ENCODE measurements at places on chromosomes 7 and 10.

GRCh38 chr10:113476191-113476590, 76.7 kb upstream of the HABP2 start:
- no peak for DNase-seq

DNA sequence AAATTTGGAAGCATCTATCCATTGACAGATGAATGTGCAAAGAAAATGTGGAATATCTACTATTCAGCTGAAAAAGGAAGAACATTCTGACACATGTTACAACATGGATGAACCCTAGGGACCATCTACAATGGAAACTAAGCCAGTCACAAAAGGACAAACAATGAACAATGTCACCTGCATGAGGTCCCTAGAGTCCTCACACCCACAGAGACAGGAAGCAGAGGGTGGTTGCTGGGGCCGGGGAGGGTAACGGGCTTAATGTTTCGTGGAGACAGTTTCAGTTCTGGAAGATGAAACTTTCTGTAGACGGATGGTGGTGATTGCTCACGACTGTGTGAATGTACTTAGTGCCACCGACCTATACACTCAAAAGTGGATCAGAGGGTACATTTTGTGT, 282.9 kb downstream of the ADARB2 start:
- peak; percentile 30 for DNase-seq

DNA sequence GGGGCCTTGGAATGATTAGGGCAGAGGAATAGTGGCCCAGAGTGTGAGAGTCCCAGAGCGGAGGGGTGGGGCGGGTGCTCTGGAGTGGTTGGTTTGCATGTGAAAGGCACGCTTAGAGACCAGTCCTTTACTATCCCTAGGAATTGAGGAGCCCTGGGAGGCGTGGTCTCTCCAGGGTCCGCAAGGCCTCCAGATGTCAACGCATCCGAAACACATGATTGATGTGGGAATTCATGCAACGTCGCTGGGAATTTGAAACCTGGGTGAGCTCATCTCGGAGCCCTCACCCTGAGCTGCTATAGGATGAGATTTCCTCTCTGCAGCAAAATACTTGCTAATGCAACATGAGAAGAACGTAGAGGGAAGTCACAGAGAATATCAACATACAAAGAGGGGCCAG, 51.2 kb downstream of the NPTX2 start:
- no peak for DNase-seq

DNA sequence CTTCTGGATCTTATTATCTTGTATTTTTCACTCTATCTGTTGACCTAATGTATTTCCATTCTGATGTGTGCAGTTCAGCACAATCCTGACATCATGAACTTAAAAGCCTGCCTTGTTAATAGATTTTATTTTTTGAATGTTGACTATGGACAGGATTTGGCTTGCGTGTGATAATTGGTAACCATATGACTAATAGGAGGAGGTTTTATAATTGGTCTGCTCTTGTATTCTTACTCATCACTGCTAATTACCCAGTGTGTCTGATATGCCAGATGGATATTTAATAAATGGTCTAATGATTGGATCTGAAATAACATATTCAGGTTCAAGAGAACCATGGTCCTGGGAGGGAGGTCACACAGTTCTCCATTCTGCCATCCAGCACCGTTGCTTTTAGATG, 45.9 kb downstream of the MTURN start:
- DNase-seq, result no peak

DNA sequence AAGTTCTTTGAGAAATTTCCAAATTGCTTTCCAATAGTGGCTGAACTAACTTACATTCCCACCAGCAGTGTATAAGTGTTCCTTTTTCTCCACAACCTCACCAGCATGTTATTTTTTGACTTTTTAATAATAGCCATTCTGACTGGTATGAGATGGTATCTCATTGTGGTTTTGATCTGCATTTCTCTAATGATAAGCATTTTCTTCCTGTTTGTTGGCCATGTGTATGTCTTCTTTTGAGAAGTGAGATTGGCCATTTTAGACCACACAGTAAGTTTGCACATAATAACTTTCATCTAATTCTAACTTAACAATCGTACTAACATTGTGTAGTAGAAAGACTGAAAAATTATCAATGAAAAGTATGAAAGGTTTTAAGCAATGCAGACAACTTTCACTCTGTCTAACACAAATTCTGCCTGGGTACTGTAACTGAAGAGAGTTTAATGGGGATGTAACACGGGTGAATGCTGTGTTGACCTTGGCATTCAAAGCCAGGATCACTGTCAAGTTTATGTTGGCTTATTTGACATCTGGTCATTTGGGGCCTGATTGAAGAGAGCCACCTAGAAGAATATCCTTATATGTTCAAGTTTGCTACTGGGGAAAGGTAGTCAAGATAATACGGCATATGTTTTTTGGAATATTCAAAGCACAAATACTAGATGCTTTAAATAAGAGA, 50.4 kb downstream of the FAM171A1 start:
- DNase-seq, result no peak

DNA sequence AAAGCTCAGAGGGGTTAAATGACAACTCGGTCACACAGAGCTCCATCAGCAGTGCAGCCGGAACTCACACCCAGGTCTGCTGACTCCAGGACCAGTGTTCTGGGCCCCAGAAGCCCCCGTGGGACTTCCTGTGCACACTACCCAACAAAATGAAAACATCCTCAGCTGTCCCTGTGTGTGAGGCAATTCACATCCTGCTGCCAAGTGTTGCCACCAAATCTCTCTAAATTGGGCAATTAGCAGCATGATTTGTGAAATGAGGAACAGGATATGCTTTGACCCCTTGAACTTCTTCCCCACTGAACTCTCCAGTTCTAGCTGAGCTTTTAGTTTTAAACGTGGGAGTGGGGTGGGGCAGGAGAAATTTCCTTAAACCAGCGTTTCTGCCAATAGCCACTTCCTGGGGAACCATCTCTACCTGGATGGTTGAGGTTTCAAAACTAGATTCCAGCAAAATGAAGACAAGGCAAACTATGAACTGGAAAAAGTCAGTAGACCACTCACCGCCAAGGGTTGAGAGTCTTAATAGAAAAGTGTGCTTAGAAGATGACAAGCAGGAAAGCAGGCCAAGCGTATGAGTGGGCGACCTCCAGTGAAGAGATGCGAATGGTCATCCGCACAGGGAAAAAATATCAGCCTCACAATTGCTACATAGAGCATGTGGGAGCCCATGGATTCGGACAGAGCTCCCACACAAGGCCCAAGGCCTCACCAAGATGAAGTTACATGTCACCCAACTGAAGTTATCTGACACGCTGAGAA, 51.9 kb upstream of the CHST15 start:
- no peak for DNase-seq

- no peak for DNase-seq
Measured at GRCh38 chr10:845526-845925, 86.0 kb downstream of the LARP4B start.

- no peak for DNase-seq
Measured at GRCh38 chr10:50416181-50416824, 165.0 kb upstream of the ASAH2 start.

DNA sequence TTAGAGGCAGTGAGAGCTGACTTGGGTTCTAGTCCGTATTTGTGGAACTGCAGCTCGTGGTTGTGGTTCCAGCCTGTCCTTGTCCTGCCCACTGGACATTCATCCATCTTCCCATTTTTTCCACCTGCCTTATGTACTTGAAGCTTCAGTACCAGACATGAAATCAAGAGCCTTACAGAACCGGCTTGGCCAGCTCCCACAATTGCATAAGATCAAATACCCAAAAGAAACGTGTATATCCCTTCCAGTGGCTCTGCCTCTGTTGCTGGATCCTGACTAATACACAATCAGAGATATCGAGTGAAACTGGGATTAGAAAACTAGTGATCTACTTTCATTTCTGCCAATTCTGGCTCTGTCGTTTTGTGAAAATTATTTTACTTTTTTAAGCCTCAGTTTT, 23.8 kb upstream of the LIPA start:
- no peak for DNase-seq

DNA sequence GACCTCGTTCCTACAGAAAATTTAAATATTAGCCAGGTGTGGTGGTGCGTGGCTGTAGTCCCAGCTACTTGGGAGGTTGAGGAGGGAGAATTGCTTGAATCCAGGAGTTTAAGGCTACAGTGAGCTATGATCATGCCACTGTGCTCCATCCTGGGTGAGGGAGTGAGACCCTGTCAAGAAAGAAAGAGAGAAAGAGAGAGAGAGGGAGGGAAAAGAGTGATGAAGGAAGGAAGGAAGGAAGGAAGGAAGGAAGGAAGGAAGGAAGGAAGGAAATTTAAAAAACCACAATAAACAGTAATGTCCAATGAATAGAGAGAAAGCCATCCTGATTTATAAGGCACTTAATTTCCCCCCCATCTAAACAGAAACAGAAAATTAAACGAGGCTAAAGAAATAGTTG, 9.4 kb downstream of the MYPN start:
- no peak for DNase-seq

All from NCI-H748 treated with DMSO at 0.1 percent for 48 hours (cell line).